Urinary bladder (tissue), 4 donors: ENCODE measurements at places on chromosomes 11 and 22. TPM values are rescaled to one million over a fixed set of nuclear protein-coding genes. Genes with fewer than 3 reads are reported as not detected.

DNA sequence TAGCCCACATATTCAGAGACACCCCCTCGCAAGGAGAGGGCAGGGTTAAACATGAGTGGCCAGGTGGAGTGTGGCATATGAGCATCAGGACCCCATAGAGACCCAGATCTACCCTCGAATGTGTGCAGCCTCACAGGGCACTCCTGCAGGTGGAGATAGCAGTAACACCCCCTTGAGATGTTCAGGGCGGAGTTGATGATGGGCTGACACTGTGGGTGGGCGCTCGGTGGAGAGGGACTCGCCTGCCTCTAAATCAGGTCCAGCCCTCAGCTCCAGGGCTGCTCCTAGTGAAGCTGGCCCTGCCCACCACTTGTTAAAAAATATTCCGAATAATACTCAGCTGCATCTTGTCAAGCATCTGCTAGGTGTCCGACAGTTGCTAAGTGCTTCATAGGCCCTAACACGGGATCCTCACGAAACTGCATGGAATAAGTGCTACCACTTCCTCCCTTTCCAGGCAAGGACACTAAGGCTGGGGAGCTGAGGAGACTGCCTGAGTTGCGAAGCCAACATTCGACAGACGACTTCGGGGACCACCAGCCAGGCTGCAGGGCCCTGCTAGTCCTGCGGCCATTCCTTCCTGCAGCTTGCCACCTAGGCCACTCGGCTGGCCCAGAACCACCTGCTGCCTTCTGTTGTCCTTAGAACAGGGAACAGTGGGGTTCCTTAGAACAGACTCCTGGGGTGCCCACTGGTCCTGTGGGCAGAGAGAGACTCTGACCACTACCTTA lies 74.0 kb upstream of the WNT11 start:
- DNase-seq, result no peak

DNA sequence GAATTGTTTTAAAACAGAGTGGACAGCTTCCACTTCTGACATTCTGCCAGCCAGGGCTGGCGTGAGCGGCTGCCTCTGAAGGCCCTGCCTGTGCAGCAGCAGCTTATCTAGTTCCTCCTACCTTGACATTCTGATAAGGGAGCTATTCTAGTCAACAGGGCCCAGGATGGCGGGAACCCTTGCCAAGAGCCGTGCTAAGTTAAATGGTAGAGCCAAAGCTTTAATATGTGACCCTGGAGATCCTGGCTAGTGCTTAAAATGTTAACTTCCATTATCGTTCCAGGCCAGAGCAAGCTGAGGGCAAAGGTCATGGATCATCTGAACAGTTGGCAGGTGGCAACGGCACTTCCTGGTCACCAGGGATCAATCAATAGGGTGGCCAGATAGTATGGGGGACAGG lies 3.5 kb downstream of the KCNJ5 start:
- DNase-seq, result no peak

DNA sequence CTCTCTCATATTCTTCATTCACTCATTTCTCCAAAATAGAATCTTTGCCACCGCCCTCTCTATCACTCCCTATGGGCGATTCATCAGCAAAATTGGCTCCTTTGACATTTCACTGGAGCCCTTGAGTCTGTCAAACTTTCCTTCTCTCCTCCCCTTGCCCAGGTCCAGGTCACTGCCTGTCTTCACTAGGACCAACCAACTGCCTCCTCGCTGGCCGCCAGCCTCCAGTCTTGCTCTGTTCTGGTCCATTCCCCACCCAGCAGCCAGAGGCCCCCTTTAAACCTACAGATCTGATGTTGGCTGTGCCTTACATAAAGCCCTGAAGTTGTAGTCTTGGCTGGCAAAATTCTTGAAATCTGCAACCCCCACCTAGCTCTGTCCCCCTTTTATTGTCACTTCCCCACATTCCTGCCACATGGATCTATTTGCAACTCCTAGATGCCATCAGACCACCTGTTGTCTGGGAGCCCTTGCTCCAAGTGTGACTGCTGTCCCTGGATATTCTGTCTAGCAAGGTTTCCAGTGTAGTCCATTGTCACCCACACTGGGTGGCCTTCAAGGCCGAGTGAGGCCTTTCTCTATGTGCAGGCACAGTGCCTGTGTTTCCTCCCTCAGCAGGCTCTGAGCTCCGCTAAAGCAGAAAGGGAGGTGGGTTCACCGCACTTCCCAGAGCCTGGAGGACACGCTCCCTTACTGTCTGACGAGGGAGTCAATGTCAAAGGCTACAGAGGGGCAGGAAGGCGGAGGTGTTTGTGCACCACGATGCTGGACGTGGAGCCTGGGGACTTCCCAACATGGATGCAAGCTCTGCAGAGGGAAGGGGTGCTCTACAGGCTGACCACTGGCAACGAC lies 25.5 kb downstream of the MYEOV start:
- no peak for DNase-seq

- peak; percentile 72 for DNase-seq
These were observed 18.5 kb downstream of the CD5 start for GRCh38 chr11:61120706-61121191.

- no peak for DNase-seq
These were observed 2.7 kb downstream of the CD5 start for GRCh38 chr11:61104963-61105362.

Gene RFPL2
- not detected for total RNA-seq

DNA sequence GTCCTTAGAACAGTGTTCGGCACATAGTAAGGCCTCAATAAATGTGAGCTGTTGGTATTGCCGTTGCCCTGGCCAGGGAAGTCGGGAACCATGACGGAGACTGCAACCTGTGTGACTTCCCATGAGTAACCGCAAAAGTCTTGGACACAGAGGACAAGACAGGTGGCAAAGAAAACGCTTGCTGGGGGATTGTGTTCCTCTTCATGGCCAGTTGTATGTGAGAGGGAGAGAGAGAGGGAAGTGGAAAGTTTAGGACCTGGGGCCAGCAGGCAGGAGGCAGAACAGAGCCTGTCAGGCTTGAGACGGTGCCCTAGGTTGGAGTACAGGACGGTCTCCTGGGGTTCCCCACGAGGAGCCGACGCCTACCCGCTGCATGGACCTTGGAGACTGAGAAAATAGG lies 90.2 kb downstream of the CEP164 start:
- DNase-seq, result no peak

GRCh38 chr11:110130642-110131238 lies 37.5 kb downstream of the ZC3H12C start:
- DNase-seq, result no peak

Gene KRTAP5-11
- not detected for total RNA-seq

GRCh38 chr11:95916049-95916448 lies 7.9 kb downstream of the MTMR2 start:
- no peak for DNase-seq

DNA sequence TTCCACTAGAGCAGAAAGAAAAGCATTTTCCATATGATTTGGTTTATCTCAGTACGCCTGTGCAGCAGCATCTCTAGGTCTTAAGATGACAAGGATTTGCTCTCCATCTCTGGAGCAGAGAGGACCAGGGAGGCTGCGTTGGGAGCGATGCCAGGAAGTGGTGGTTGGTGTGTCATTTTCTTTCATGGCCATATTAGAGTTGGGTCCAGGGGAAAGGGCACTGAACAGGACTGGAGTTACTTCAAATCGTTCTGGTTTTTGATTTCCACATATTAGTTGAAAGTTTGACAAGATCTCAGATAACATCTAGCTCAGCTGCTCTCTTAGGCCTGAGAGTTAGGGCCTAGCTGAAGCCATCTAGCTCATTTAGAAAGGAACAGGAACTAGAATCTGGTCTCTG lies 157.7 kb downstream of the ADAMTS15 start:
- no peak for DNase-seq

GRCh38 chr22:45155050-45155840 lies 8.5 kb upstream of the NUP50 start:
- no peak for DNase-seq

DNA sequence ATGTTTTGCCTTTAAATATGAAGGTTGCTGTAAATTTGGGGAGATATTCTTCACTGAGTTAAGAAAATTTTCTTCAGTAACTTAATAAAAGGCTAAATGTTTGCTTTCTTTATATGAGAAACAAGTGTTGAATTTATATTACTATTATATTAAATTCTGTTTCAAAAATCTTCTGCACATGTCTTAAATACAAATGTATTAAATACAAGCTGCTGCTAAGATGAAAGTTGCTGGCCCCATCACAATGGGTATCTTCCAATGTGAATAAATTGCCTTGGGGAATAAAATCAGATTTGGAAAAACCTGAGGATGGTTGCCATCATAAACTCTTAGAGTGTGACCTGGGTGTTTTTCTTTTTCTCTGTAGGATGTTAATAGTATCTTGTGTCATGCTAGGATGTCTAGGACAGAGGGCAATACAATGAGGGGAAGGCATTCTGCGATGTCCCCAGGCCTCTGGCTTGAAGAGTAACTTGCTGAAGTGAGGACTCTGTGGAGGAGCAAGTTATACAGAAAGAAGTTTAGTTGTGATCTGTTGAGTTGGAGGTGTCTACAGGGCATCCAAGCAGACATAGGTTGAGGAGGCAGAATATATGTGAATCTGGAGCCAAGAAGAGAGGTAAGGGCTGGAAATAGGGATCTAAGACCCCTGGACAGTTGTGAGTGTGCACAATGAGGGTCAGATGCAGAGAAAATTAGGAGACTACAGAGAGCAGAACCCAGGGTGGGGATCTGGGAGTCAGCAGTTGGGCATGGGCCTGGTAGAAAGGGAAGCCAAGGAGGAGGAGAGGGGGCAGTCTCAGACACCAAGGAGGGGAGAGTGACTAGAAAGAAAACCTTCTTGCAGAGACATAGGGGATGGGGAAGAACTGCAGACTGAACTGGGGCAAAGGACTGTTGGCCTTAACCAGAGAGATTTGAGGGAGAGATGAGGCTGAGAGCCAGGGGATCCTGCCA lies 4.8 kb downstream of the IGLL5 start:
- no peak for DNase-seq

Gene OR8D1
- total RNA-seq, result not detected

DNA sequence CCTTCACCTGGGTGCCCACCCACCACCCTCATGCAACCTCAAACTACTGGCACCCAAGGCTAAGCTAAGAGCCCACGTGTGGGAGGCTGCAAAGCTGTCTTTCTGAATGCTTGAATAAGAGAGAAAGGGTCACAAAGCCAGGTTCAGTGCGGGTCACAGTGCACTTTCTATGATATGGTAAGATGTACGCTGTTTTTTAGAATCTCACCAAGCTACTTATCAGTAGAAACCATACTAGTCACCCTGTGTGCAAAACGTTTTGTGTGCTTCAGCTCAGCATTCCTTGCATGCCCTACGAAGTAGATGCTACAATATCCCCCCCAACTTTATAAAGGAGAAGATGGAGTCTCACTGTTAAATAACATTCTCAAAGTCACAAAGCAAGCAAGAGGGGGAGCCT lies 14.9 kb downstream of the P2RX3 start:
- no peak for DNase-seq

Gene GGT5
- total RNA-seq, result 3.4 TPM

GRCh38 chr22:48867891-48868290 lies 959.8 kb downstream of the BRD1 start:
- DNase-seq, result no peak

- no peak for DNase-seq
These were observed 15.9 kb upstream of the IGLL5 start for GRCh38 chr22:22871536-22872278.

GRCh38 chr22:44616461-44616860 lies 85.5 kb upstream of the PRR5 start:
- DNase-seq, result no peak

Gene SCGB1A1
- 9.5 TPM for total RNA-seq

DNA sequence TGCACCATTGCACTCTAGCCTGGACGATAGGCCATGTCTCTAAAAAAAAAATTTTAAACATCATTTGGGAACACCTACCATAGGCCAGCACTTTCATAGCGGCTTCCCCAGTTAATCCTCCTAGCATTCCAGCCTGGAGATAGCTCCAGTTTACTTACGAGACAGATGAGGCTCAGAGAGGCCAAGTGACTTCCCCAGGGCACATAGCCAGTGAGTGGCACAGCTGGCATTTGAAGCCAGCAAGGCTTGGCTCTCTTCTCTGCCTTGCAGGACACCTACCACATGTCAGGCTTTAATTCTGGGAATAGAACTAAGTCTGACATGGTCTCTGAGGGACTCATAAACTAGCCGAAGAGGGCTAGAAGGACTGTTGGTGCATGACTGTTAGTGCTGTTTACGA lies 4.9 kb upstream of the TAGLN start:
- no peak for DNase-seq

- DNase-seq, result no peak
These were observed 2.5 kb upstream of the OR51G1 start for GRCh38 chr11:4926608-4927007.

Gene MLC1
- 2.4 TPM for total RNA-seq

DNA sequence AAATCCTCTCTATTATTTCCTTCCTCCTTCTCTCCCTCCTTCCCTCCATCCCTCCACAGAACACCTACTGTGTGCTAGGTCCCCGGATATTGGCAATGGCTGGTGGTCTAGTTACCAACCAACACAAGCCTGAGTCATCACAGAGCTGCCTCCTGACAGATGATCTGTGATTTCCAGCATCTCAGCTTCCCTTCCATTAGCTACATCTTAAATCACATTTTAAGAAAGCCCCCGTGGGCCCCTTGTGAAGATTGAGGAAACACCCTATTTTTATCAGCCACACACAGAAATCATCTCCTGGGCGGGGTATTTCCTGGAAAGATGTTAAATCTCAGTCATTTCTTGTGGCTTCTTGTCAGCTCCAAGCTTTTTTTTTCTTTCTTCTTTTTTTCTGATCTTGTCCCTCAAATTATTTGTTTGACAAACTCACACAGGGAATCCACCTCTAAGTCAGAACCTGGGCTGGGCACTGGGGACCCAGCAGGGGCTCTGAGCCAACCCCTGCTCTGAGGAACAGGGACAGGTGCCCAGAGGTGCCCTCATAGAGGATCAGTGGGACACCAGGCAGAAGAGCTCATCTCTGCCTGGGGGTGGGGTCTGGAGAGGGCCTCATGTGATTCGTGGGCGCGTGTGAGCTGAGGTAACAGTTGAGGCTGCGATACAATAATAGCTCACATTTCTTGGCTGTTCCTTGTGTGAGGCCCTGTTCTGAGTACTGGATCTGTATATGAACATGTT lies 42.4 kb downstream of the CACNA1I start:
- no peak for DNase-seq

- DNase-seq, result no peak
These were observed 106.2 kb upstream of the TBCEL start for GRCh38 chr11:120917559-120918239.

GRCh38 chr11:32343325-32344008 lies 91.9 kb downstream of the WT1 start:
- DNase-seq, result no peak

GRCh38 chr22:20867179-20868024 lies 8.6 kb downstream of the SNAP29 start:
- DNase-seq, result no peak

DNA sequence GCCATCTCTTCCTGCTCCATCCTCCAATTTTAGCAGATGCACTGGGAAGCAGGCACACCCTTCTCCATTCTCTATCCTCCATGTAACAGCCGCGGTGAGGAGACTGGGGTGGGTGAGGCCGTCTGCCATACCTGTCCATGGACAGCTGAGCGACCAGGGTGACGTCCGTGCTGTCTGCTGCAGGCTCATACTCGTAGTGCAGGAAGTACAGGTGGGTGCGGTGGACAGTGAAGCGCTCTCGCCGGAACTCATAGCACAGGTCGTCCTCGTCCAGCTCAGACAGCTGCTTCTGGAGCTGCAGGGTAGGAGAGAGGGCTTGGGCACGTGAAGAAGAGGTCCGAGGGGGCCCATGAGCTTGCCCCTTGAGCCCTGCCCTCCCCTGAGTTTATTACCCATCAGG lies 257.8 kb upstream of the SYN3 start:
- DNase-seq, result no peak

- no peak for DNase-seq
These were observed at the start of gene PGAP2 for GRCh38 chr11:3807909-3808860. PGAP2 (plus strand) TSS chr11:3808560; CDS start chr11:3811260, 2,700 bp downstream.

- no peak for DNase-seq
These were observed 13.6 kb upstream of the OR51S1 start for GRCh38 chr11:4862447-4863236.

GRCh38 chr11:61509043-61510029 lies 787 bp downstream of the LRRC10B start:
- no peak for DNase-seq
